ENCODE measurements at places on chromosomes 1 and 21.
A peak's percentile ranks its signal among the peaks of the same experiment; 100 is the strongest.

GRCh38 chr1:55575571-55576279, 360.6 kb upstream of the USP24 start:
- DNase-seq = no peak

- no peak for DNase-seq
These were observed 53.7 kb downstream of the PAX7 start for GRCh38 chr1:18684303-18684702.

DNA sequence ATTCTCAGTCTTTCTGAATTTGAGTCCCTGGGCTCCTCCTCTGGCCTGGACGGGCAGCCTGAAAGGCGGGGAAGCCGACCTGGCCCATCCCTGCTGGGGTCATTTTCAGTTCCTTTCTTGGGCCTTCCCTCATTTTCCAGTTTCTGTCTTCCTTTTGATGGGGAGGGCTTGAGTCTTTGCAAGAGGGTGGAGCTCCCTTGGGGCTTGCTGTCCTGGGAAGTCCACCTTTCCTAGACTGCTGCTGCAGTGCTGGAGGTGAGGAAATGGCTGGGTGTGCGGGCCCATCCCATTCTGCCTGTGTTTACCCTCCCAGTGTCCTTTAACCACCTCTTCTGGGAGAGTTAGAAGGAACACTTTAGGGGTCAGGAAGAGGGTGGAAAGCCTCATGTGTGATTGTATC, 40.4 kb upstream of the SYNC start:
- DNase-seq = no peak

- DNase-seq = no peak
These were observed 36.2 kb upstream of the DUSP10 start for GRCh38 chr1:221778125-221778524.

- no peak for DNase-seq
These were observed 225.9 kb downstream of the SPATA17 start for GRCh38 chr1:217857061-217857460.

- peak; percentile 69 for DNase-seq
These were observed 36.3 kb upstream of the PAXBP1 start for GRCh38 chr21:32807717-32808380.

Measured in fibroblast of skin of scalp (primary cell).